ENCODE measurements at places on chromosomes 12 and 14.

DNA sequence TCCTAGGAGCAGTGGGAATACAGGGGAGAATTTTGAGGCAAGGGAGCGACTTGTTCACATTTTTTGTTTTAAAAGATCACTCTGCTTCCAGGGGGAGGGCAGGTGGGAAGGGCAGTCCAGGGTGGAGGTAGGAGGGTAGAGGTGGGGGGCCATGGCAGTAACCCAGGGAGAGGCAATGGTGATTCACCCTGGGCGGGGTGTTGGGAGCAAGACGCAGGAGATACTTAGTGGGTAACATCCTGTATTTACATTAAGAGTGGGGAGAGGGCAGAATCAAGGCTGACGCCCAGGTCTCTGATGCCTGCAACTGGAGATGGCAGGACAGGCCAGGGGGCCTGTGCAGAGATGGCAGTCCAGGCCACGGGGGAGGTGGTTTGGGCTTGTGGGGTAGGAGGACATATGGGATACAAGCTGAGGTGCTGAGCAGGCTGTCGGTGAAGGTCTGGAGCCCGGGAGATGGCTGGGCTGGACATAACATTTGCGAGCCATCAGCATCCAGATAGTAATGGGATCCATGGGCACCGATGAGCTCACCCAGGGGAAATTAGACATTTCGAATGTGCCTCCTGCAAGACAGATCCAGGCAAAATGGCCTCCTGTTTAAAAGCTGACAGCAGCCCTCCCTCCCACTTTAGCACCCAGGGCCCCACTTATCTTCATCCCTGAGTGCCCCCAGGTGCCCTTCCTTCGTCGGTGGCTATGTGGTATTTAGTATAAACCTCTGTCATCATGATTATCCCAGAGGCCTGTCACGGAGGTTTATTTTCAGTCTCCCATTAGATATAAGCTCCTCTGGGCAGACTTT, 9.3 kb downstream of the EML1 start:
- DNase-seq, result no peak

DNA sequence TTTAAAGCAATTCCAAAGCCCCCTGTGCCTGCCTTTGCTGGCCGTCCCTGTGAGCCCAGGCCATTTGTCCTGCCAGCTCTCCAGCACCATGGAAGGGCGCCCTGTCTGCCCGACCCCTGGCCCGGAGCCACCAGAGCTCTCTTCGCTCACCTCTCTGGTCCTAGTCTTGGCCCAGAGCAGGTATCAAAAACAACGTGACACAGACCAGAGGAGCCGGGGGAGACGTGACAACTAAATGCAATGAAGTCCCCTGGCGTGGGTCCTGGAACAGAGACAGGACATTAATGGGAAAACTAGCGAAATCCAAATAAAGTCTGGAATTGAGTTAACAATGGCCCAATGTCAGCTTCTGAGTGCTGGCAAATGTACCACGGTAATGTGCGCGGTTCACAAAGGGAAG, 83.2 kb upstream of the DIO3 start:
- peak; percentile 29 for DNase-seq

GRCh38 chr14:44960146-44960545, 1.6 kb downstream of the KLHL28 start:
- DNase-seq, result no peak

- peak; percentile 91 for DNase-seq
These were observed 12.9 kb downstream of the SPRYD3 start for GRCh38 chr12:53065975-53066931.

GRCh38 chr14:29815016-29815674, 112.5 kb downstream of the PRKD1 start:
- no peak for DNase-seq

DNA sequence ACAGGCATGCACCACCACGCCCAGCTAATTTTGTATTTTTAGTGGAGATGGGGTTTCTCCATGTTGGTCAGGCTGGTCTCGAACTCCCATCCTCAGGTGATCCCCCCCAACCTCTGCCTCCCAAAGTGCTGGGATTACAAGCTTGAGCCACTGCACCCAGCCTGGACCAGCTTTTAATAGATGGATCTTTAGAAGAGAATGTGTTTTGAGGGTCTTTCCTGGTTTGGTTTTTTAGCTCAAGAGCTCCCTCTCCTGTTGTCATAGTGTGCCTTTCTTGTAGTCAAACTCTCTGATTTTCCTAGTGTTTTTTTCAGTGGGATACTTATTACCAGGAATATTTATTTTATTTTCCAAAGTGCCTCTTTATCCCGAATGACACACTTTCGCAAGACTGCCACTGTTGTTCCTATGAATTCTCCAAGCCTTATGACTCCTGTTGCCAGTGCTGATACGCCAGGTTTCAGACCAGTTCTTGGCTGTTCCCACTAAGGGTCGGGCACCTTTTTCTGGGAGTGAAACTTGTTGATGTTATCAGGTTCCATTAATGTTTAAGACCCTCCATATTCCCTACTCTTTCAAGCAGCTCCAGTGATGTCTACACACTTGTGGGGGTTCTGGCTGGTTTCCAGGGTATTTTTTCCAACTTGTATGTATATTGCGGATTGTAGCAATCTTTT, 31.5 kb upstream of the LIMA1 start:
- no peak for DNase-seq

DNA sequence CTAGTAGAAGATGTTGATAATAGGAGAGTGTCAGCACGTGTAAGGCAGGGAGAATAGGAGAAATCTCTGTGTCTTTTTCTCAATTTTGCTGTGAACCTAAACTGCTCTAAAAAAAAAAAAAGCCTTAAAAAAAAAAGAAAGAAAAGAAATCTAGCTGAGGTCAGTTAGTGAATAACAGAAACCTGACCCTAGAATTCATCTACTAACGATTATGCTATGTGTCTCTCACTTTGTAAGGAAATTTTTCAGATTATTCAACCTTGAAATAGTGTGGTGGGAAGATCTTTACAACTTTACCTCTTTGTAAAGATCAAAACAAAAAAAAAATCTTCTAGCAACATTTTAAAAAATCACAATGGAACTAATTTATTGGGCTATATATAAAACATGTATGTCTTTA, 995.7 kb downstream of the GALC start:
- no peak for DNase-seq

DNA sequence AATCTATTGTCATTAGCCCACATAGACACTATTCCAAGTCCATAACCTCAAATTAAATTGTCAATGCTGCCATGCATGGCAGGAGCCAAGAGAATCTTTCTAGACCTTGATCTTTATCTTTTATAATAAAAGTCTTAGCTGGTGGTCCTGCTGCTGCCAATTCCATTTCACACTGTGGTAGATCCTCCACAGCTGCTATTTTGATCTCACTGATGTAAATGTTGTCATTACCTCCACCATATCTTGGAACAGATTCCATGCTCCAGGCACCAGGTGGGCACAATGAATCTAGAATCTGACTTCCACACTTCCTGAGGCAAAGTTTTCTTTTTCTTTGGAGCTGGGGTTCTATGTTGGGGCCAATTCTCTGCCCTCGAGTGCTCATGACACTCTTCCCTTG, 161.2 kb downstream of the TMTC3 start:
- no peak for DNase-seq

GRCh38 chr12:3615862-3616261, 124.9 kb downstream of the PRMT8 start:
- DNase-seq, result no peak

GRCh38 chr14:65465584-65465983, 53.1 kb downstream of the FUT8 start:
- DNase-seq, result no peak

GRCh38 chr12:109513051-109513450, 35.6 kb downstream of the UBE3B start:
- DNase-seq, result no peak

DNA sequence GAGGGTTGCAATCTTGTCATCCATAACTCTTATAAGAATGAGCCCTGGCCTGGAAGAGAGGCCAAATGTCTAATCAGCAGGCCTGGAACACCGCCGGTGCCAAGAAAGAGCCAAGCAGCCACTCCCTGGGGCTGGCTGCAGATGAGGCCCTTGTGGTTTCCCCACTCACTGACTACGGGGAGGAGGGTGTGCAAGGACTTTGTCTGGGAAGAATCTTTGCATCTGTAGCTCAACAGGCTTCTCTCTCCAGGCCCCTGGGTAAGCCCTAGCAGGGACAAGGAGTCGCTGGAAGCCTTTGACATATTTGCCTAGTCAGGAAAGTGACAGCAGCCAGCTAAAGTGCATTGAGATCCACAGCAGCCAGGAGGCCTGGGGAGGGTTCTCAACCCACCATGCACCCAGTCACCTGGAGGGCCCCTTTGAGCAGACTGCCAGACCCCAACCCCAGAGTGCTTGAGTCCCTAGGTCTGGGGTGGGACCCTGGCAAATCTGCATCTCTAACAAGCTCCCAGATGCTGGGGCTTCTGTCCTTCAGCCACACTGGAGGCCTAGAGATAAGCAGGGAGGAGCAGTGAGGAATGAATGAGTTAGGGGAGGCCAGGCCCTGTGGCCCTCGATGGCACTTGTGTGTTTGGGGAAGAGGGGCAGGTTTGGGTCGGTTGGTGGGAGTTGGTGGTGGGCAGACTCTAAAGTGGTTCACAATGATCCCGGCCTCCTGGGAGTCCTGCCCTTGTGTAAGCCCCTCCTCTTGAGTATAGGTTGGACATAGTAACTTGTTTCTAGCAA, 13.9 kb upstream of the LRTM2 start:
- no peak for DNase-seq

GRCh38 chr14:96198430-96199130, 6.1 kb upstream of the BDKRB2 start:
- no peak for DNase-seq

DNA sequence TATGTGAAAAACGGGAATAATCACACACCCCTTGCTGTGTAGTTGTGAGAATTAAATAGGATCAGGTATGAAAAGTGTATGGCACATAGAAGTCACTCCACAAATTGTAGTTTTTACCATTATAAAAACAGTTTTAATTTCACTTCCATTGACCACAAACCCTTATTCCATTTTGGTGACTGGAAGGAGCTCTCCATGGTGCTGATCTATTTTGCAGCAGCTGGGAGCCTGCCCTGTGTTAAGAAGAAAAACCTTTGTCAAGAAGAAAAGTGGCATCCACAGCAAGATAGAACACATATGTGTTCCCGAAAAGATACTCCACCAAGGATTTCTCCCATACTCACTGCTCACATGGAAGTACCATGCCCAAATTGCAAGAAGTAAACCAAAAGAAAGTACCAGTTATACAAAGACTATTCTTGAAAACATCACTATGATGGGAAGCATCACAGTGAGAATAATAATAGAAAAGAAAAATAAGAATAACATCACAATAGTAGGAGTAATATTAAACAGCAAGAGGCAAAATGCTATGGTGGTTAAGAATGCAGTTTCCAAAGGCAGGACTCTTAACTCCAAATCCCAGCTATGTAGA, 58.7 kb downstream of the TUNAR start:
- peak; percentile 60 for DNase-seq

GRCh38 chr14:92601757-92602417, 88.3 kb downstream of the RIN3 start:
- DNase-seq, result no peak

DNA sequence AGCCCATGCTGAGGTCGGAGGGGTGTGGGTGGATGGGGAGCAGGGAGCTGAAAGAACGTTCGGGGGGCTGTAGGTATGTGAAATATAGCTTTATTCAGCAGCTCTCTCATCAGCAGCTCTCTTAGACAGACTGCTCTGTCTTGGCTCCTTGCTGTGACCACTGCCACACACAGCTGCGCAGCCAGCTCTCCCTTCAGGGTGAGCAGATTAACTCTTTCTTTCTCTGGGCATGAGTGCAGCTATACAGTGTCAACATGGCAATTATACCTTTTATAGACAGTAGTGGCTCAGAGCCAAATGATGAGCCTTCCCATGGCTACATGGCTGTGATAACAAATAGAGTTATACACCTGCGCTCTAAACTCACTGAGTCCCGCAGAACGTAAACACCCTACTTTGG, 137.7 kb upstream of the NEDD1 start:
- DNase-seq, result no peak

DNA sequence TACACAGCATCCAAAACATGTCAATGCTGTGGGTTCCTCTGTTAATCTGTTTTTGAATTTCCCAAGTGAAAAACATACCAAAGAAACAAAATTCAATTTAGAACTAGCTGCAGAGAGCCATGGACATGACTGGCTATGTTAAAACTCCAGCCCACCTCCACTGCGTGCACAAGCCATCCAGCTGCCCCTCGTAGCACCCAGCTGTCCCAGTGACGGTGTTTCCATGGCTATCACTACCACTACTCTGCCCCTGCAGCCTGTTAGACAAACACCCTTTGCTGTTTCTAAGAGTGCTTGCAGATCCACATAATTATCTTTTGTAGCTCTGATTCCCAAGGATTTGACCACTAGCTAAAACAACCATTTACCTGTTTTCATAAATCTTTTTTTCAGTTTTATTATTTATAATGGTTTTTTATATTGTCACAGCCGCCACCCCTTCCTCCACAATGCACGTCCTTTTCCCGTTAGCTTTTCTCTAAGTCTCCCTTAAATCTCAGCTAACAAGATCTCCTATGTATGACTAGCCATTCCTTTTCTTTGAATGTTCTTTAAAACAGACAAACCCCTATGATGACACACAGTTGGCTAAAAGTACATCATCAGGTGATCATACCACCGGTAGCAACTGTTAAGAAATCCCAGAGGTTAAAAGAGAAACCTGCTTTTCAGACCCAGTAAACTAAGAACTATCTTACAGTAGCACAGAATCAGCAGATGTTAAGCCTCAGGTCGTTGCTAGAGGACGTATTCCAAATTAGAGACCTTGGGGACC, 37.8 kb upstream of the NAA30 start:
- DNase-seq, result no peak

DNA sequence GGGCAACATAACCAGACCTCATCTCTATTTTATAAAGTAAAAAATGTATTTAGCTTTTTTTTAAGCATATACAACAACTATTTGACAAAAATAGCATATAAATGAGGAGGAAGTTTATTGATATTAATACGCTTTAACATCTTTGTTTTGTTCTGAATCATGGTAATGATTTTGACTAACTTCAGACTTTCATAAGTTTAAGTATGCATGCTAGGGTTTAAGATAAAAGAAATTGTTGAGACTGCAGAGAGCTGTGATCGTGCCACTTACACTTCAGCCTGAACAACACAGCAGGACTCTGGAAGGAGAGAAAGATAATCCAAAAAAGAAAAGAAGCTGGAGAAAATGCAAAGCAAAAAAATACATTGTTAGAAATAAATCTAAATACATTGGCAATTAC, 87.9 kb upstream of the AEBP2 start:
- DNase-seq, result no peak

DNA sequence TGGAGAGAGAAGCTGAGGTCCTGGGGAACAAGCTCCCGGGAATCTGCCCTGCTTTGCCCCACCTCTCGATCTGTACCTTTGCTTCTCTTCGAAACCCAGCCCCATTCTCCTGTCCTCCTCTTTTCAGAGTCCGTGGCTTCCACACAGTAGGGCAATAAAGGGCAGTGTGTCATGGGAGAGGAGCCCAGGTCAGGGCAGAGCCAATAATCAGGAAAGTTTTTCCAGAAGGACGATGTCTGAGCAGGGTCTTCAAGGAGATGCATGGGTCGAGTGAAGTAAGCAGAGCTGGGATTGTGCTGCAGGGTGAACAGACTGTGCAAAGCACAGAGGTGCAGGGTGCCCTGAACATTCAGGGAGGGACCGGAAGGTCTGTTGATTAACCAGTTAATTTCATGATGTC, 22.1 kb upstream of the SERPINA4 start:
- no peak for DNase-seq

- DNase-seq, result no peak
These were observed at the start of gene PLA2G1B for GRCh38 chr12:120327593-120327992. Gene PLA2G1B, minus strand, starts transcription at chr12:120327779. Its CDS starts 26 bp downstream, at chr12:120327753.

- no peak for DNase-seq
These were observed 9.8 kb upstream of the FKBP4 start for GRCh38 chr12:2785017-2785416.

- no peak for DNase-seq
These were observed 5.3 kb upstream of the VSIG10 start for GRCh38 chr12:118109088-118109487.

- DNase-seq, result no peak
These were observed 23.3 kb upstream of the CCER1 start for GRCh38 chr12:90978117-90978770.
